ENCODE measurements at places on chromosomes 4 and X.

DNA sequence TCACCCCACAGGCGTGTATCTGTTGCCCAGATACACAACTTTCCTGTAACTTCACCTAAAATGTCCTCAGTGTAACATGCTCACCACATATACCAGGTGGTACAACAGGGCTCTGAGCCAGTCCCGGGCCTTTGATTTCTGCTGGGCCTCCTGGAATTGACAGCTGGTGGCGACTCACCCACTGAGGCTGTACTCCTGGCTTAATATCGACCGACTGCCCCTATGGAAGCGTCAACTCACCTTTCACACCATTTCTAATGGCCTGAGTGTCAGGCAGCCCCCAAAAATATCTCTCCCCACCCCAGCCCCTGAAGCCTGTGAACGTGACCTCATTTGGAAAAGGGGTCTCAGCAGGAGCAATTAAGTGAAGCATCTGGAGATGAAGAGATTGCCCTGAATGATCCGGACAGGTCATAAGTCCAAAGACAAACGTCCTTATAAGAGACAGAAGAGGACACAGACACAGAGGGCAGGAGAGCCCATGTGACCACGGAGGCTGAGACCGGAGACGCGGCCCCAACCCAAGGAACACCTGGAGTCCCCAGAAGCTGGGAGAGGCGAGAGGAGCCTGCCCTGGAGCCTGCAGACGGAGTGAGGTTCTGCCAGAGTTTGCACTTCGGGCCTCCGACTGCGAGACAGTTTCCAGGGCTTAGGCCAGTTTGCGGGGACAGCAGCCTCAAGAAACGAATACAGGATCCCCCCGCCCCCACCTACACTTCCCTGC lies 12.6 kb upstream of the MXD4 start:
- no peak for DNase-seq

GRCh38 chrX:139815771-139816170 lies 107.8 kb upstream of the MCF2 start:
- no peak for DNase-seq

- no peak for DNase-seq
These were observed 99.4 kb downstream of the FRAS1 start for GRCh38 chr4:78156520-78156919.

DNA sequence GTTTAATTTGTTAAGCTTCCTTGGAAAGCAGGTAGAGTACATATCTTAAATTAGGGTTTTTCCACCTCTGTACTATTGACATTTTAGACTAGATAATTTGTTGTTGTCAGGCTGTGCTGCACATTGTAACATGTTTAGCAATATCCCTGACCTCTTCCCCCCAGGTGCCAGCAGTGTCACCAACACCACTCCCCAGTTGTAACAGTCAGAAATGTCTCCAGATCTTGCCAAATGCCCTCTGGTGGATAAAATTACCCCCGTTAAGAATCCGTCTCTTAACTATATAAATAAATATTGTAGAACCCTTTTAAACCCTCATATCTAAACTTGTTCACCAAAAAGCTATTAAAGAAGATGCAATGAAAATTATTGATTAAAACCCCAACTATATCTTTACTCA lies 161.5 kb downstream of the ARHGAP6 start:
- DNase-seq = no peak

- no peak for DNase-seq
These were observed 7.0 kb downstream of the PNMA3 start for GRCh38 chrX:153063315-153063714.

- no peak for DNase-seq
These were observed 138.2 kb downstream of the RNF150 start for GRCh38 chr4:140995058-140995457.

Data from activated CD8-positive, alpha-beta memory T cell treated with anti-CD3 and anti-CD28 coated beads for 1 hour (primary cell).